ENCODE measurements at places on chromosomes 2 and 18. TPM values are rescaled to one million over a fixed set of nuclear protein-coding genes. Genes with fewer than 3 reads are reported as not detected.

- no peak for DNase-seq
- H3K4me3 ChIP-seq, result no peak overlapping the region
- H3K36me3 ChIP-seq, result no peaks in the 10 kb centered on the region
Observed at GRCh38 chr2:159091976-159092375, 123.5 kb downstream of the TANC1 start.

SH3BP4 gene
- total RNA-seq, result 63.2 TPM

- no peaks in the 10 kb centered on the region for H3K27me3 ChIP-seq
- H3K4me1 ChIP-seq, result no peaks in the 10 kb centered on the region
- DNase-seq, result no peak
- H3K27ac ChIP-seq, result no peak overlapping the region
Observed at GRCh38 chr2:30763151-30763660, 44.0 kb downstream of the CAPN13 start.

GRCh38 chr2:20994130-20994529 lies 49.7 kb downstream of the APOB start:
- H3K27me3 ChIP-seq, result no peaks in the 10 kb centered on the region
- H3K4me3 ChIP-seq, result no peak overlapping the region
- H3K27ac ChIP-seq, result no peak overlapping the region
- no peaks in the 10 kb centered on the region for H3K36me3 ChIP-seq
- H3K4me1 ChIP-seq, result no peaks in the 10 kb centered on the region
- DNase-seq, result no peak

- DNase-seq, result peak; percentile 40
- no peaks in the 10 kb centered on the region for H3K4me1 ChIP-seq
- H3K36me3 ChIP-seq, result no peaks in the 10 kb centered on the region
- H3K27ac ChIP-seq, result peak overlapping the region; percentile 99
- H3K4me3 ChIP-seq, result peak overlapping the region; percentile 43
- no peaks in the 10 kb centered on the region for H3K27me3 ChIP-seq
Observed at GRCh38 chr2:66439812-66440542, 5.1 kb downstream of the MEIS1 start.

GRCh38 chr2:26850505-26850904 lies 2.6 kb downstream of the DPYSL5 start:
- no peaks in the 10 kb centered on the region for H3K36me3 ChIP-seq
- H3K27me3 ChIP-seq, result peaks cover 16% of the 10 kb centered on the region
- no peak for DNase-seq
- H3K4me3 ChIP-seq, result no peak overlapping the region
- H3K27ac ChIP-seq, result no peak overlapping the region

CRYGC gene
- not detected for total RNA-seq

CNRIP1 gene
- 1.0 TPM for total RNA-seq

- H3K27ac ChIP-seq, result no peak overlapping the region
- H3K36me3 ChIP-seq, result no peaks in the 10 kb centered on the region
- H3K4me3 ChIP-seq, result no peak overlapping the region
- no peaks in the 10 kb centered on the region for H3K27me3 ChIP-seq
- no peaks in the 10 kb centered on the region for H3K4me1 ChIP-seq
Observed at GRCh38 chr2:179424571-179424970, 159.9 kb upstream of the SESTD1 start.

DNA sequence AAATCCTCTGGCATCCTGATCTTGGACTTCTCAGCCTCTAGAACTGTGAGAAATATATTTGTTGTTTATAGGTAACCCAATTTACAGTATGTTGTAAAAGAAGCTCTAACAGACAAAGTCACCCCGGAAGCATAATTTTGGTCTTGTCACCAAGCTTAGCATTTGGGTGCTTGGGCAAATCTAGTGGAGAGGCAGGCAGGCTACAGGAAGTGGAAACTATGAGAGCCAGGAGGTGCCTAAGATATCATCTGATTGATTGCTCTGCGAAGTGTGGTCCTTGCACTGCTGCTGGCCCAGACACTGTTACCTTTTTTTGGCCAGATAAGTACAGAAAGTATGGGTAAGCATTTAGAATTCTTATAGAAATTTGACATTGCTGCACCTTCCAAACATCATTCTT lies 102.9 kb downstream of the CDC42EP3 start:
- no peak overlapping the region for H3K4me3 ChIP-seq
- H3K27ac ChIP-seq, result no peak overlapping the region
- no peaks in the 10 kb centered on the region for H3K27me3 ChIP-seq
- no peaks in the 10 kb centered on the region for H3K36me3 ChIP-seq

CAPN13 gene
- total RNA-seq, result 7.0 TPM

CCDC74B gene
- total RNA-seq, result 1.2 TPM

GRCh38 chr2:66429693-66430504 lies 5.0 kb upstream of the MEIS1 start:
- no peak overlapping the region for H3K27ac ChIP-seq
- no peak for DNase-seq
- H3K4me1 ChIP-seq, result no peaks in the 10 kb centered on the region
- no peaks in the 10 kb centered on the region for H3K27me3 ChIP-seq

GRCh38 chr2:106034325-106034724 lies 159.8 kb downstream of the UXS1 start:
- H3K4me1 ChIP-seq, result no peaks in the 10 kb centered on the region
- H3K4me3 ChIP-seq, result no peak overlapping the region
- H3K27me3 ChIP-seq, result no peaks in the 10 kb centered on the region
- no peaks in the 10 kb centered on the region for H3K36me3 ChIP-seq
- H3K27ac ChIP-seq, result no peak overlapping the region

Measured in pancreas (tissue), 10 donors.